ENCODE measurements at places on chromosomes 5 and 9. TPM values are rescaled to one million over a fixed set of nuclear protein-coding genes. Genes with fewer than 3 reads are reported as not detected.

GABRA1 gene
- total RNA-seq: not detected

DNA sequence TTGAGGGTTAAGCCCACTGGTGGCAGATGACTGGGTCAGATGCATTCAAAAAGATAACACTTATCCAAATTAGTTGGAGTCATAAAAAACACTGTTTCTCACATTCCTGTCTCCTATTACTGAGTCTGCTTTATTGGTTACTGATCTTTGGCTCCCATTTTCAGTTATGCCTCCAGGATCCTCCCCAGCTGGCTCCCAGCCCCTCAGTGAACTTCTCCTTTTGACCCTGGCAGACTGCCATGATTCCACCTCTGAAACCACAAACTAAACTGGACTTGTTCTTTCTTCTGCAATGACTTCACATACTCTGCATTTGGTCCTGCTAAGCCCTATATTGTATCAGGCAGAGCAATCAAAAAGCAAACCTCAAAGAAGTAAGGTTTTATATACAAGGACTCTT is 860.8 kb upstream of the DMAC1 start:
- DNase-seq: no peak

GRCh38 chr9:88219601-88220000 is 81.3 kb upstream of the SPATA31C2 start:
- DNase-seq: no peak

DNA sequence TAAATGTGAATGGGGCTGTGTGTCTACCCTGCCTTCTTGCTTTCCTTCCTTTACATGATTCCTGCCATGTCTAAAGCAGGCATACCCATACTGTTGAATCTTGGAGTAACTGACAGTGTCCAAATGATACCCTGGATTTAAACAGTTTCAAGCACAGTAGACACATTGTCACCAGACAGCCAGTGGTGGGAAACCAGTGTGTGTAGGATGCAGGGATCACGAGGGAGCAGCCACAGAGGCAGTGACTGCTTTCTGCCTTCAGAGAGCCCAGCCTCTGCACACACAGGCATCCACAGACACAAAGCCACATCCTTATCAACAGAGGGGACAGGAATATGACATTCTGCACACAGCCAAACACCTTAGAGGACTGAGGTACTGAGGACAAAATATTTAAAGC is 184.2 kb upstream of the TBCA start:
- DNase-seq: no peak

DNA sequence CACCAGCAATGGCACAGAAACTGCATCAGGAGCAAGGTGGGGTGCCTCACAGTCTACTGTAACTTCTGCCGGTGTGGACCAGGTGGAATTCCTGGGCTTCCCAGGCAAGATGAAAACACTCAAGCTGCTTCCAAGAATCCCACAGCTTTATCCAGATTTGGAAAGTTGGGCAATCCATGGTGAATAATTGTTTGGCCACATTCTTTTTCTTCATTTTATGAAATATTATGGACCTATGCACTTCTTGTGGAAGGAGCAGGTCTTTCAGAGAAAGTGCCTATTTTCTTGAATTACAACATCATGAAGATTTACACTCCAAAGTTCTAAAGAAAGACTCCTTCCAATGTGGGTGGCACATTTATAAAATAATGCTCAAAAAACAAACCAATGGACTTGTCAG is 503.6 kb downstream of the SEMA5A start:
- DNase-seq: no peak

SARDH gene
- total RNA-seq: 4.5 TPM

ADAMTS19 gene
- 3.0 TPM for total RNA-seq

- DNase-seq: no peak
Measured at GRCh38 chr5:164052536-164053093, 547.2 kb downstream of the MAT2B start.

SLC46A2 gene
- not detected for total RNA-seq

DYNC2I2 gene
- 120 TPM for total RNA-seq

DNA sequence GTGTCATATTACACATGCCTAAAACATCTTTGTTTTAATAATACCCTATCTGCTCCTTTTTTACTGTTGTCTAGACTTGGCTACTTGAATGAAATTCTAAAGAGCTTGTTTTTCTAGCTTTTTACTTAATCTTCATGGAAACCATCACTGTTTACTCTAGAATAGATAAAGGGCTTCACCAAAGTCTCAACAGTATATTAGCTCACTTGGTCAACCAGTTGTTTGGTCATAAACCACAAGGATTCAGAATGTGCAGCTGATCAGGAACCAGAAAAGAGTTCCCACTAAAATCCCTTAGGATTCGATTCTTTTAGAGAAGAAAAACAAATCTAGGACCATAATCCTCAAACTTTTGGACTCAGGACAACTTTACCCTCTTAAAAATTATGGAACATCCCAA is 38.0 kb downstream of the CDO1 start:
- no peak for DNase-seq

PDZD2 gene
- 0.65 TPM for total RNA-seq

GRCh38 chr5:168303393-168304025 is 12.1 kb downstream of the WWC1 start:
- DNase-seq: no peak

DNA sequence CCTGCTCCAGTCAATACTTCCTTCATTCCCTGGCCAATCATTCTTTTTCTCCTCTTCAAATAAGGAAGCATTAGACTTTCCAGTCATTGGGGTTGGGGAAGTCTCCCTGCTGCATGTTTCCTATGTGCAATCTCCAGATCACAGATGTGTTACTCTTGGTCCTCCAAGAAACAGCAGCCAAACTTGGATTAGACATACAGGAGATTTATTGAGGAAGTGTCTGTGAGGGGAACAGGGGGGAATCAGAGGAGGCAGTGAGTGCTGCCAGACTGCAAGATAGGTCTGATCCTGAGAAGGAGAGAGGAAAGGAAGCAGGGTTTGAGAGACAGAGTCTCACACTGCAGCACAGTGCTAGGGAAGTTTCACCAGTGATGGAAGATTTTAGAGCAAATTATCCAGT is 40.6 kb upstream of the SLIT3 start:
- DNase-seq: no peak

DNA sequence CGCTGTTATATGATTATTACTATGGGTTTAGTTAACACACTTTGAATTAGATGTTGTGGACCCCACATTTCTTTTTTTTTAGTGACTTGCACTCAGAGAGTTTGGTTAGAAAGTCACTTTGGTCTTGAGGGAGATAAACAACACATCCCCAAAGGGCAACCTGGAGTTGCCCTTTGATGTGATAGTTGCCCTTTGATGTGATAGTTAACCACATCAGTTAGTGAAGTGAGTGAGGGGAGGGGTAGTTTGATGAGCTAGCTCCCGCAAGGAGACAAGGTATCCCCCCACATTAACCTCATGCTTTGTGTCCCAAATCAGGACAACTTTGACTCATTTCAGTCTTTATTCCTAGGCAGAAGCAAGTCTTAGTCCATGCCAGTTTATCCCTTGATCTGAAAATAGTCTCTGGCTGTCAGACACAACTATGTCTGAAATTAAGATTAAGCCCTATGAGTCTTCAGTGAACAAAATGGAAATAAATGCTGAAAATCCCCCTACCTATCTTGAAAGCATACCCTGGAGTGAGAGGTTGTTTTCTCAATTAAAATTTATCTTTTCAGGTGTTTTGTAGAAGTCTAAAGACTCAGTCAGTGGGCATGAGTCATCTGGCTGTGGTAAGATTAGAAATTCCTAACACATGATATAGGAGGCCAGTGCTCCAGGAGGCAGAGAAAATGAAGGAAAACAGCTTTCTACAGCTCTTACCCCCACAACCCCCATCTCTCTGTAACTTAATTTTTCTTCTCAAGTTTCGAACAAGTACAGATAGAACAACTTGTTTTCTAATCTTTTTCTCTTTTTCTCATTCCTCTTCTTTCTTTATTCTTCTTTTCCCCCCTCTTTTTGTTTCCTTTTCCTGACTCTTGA is 208.9 kb upstream of the DMRTA1 start:
- DNase-seq: no peak

DNA sequence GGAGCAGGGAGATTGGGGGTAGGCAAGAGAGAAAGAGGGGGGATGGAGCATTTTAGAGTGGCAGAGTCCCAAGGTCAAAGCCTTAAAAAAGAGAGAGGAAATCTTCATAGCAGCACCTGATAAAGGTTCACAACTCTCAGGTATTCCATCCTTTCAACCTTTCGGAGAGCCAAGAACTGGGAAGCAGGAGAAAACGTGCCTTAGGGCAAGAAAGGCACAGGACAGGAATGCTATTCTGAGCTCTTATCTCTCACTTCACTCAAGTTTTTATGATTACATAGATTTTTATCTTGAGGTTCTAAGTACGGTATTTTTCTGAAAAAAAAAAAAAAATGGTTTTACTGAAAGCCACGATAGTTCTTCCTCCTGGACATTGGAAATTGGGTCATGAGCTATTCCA is 34.5 kb upstream of the SMAD5 start:
- DNase-seq: no peak

DNA sequence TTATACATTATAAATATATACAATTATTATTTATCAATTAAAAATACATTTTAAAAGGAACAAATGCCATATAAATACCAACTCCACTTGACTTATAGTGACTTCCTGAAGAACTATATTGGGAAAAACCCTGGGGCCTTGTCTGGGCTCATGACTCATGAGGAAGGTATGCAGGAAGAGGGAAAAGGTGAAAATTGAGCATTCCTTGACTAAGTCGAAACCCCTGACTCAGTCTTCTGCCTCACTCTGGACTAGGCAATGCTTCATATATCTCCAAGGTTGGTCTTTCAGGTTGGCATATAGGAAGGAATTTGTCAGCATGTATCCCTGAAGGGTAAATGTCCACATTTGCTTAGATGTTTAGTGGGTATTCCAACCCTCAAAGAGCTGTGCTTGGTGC is 78.5 kb downstream of the SH3TC2 start:
- no peak for DNase-seq

- no peak for DNase-seq
Measured at GRCh38 chr9:132912131-132912530, 32.3 kb downstream of the TSC1 start.

DNA sequence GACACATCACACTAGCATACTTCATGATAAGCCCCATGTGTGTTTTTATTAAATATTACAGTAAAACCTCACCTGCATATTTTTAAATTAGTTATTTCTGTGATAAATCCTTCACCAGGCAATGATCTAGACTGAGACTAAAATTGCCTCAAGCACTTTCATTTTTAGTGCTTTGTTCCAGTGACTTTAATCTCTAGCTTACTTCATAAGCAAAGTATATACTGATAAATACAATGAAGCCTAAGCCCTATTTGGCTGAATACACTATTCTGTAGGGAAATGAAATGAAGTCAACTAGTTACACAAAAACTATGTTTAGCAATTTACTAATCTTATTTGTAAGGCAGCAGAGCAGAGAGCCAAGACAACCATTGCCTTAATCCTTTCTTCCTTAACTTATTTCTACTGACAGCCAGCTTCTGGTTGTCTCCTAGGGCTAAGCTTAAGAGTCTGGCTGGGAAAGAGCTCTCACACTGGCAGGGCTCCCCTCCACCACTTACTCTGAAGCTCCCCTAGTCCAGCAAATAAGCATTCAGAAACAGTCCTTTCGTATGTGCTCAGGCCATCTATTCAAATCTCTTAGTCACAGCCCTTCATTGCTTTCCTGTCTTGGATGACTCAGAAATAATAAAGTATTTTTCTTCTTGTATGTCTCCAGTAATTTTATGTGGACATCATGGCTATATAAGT is 31.4 kb upstream of the MTAP start:
- DNase-seq: no peak

FBP2 gene
- total RNA-seq: not detected

STC2 gene
- 2.6 TPM for total RNA-seq

NXNL2 gene
- total RNA-seq: not detected

LRRC19 gene
- total RNA-seq: not detected

Data from neural crest cell (in vitro differentiated cells).